Neural progenitor cell (in vitro differentiated cells): ENCODE measurements at places on chromosomes 6 and 20.

- no peak for DNase-seq
Measured at GRCh38 chr20:20396794-20397193, 28.9 kb downstream of the INSM1 start.

- no peak for DNase-seq
Measured at GRCh38 chr6:106025655-106026054, 60.5 kb upstream of the PRDM1 start.

GRCh38 chr6:21748343-21749056, 154.9 kb downstream of the SOX4 start:
- no peak for DNase-seq

DNA sequence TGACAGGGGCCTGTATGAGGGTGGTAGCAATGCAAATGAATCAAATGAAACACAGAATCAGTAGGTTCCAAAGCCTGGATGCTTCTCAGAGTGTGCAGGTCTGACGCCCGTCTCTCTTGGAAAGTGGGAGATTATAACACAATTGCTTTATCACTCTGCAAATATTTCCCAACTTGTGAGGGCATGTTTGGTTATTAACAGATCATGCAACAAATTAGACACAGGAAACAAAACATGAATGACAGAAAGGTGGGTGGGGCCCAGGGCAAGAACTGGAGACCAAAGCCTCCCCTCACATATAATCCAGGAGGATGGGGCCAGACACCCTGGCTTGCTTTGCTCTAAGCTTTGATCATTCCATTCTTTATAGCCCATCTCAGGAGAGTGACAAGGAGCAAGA, 108.6 kb upstream of the MRPS10 start:
- DNase-seq = no peak

DNA sequence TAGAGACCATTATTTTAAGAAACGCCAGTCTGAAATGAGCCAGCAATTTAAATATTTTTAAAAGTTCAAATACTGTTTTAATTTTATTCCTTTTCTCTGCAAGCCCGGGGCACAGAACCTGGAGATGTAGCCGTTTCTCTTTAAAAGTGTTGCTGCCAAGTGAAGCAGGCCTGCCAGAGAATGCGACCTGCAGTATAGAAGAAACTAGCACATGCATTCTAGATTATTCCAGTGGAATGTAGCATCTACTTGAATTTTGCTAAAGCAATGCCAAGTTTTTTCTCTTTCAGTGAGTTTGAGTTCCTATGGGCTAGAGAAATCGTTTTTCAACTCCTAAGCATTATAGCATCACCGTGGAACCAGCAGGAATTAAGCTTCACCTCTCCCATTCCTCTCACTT, 101.3 kb downstream of the QRSL1 start:
- DNase-seq = no peak

DNA sequence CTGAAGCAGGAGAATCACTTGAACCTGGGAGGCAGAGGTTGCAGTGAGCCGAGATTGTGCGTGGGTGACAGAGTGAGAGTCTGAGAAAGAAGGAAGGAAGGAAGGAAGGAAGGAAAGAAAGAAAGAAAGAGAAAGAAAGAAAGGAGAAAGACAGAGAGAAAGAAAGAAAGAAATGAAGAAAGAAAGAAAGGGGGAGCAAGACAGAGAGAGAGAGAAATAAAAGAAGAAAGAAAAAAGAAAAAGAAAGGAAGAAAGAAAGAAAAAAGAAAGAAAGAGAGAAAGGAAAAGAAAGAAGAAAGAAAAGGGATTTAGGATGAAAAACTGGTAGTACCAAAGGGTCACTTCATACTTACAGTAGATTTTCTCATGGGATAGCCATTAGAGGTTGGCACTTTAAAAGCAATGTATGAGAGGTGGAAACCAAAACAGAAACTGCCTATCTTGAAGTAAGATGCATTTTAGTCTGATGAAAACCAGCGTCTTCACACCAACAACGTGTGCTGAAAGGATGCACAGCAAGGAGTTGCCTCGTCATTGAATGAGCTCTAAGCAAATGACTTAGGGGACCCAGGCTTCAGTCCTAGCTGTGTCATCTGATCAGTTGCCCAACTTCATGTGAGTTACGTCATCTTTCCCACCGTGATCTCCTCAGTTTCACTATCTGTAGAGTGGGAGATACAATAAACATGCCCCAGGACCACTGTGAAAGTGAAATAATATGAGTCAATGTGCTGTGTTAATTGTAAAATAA, 133.9 kb upstream of the NEDD9 start:
- no peak for DNase-seq

- DNase-seq = no peak
Measured at GRCh38 chr20:62675156-62675876, 33.0 kb downstream of the SLCO4A1 start.

DNA sequence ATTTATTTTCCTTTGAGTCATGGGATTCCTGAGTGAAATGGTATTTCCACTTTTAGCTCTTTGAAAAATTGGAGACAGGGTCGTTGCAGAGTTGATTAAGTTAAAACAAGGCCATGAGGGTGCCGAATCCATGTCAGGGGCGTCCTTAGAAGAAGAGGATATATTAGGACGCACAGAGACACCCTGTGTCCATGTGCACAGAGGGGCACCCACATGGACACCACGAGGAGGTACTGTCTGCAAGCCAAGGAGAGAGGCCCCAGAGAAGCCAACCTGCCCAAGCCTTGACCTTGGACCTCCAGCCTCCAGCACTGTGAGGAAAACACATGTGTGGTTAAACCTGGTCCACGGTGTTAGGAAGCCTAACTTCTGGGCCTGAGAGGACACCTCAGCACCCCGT, 113.9 kb upstream of the THBS2 start:
- DNase-seq = no peak

DNA sequence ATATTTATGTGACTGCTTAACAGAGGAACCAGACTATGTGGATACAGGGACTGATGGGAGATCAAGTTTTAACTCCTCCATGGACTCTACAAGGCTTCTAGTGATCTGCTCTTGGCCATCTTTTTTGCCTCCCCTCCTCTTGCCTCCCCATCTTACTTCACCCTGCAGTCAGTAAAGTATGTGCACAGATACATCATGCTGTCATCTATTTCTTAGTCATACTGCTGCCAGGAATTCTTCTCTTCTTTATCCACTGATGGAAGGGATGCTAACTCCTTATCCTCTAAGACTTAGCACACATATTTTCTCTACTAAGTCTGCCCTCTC, 27.6 kb upstream of the FAM83C start:
- no peak for DNase-seq

- no peak for DNase-seq
Measured at GRCh38 chr20:36153204-36153603, 1.3 kb upstream of the EPB41L1 start.

- DNase-seq = no peak
Measured at GRCh38 chr6:137941995-137942394, 74.9 kb downstream of the TNFAIP3 start.

DNA sequence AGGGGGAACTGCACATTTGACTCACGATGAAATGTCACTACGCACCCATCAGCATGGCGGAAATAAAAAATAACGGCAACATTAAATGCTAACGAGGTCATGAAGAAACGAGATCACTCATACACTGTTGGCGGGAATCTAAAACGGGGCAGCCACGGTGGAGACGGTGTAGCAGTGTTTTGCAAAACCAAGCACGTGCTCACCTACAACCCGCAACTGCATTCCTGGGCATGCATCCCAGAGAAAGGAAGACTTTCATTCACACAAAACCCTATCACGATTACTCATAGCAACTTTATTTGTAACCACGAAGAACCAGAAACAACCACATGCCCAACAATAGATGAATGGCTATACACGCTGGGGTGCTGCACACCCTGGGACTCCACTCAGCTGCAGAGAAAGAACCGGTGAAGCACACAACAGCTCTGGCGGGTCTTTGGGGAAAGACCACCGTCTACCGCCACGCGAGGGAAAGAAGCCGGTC, 77.0 kb downstream of the YTHDF1 start:
- DNase-seq = no peak

GRCh38 chr6:129510950-129511349, 199.0 kb downstream of the ARHGAP18 start:
- no peak for DNase-seq

DNA sequence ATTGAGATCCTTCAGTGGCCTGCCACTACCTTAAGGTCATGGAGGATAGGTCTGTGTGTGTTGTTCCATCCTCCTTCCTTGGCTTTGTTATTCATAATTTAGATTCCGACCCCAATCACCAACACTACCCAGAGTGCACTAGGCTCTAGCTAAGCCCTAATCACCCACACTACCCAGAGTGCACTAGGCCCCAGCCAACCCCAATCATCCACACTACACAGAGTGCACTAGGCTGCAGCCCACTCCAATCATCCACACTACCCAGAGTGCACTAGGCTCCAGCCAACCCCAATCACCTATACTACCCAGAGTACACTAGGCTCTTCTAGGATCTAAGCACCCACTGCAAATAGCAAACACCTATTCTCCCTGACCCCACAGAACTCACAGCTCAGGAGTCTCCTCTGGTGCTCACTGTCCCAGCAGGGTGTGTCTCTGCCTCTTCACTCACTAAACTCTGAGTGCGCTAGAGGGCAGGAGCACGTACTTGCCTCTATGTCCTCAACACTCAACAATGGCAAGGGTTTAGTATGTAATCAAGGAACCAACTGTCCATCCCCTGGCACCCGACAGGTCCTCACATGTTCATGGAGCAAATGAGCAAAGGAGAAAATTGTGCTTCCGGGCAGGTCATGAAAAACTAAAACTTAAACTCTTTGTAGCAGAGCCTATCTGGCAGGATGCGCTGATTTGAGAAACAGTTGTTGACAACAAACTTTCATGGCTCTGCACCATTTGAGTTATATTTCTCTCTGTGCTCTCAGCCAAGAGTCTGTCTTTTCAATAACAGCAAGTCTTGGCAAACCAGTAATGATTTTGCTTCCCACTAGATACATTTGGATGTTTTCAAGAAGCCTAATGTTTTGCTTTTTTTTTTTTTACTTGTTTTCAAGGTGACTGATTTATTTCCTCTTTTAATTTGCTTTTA, 54.3 kb downstream of the SLC22A23 start:
- no peak for DNase-seq

DNA sequence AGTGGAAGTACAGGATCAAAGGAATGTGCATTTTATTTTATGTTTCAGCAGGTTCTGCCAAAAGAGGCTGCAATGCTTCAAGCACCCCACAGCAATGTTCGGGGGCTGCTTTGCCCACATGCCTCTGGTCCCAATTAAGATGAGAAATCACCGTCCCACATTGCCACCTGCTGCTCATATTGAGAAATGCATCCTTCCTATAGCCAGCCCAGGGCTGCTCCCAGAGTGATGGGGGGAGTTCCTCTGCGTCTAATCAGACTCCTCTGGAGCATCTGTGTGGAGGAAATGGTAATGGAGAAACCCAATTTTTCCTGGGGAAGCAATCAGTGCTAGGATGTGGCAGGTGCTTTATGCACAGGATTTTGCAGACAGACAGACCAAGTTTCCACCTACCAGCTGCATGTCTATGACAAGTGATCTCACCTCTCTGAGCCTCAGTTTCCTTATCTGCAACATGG, 33.7 kb downstream of the PTGIS start:
- DNase-seq = peak; percentile 81
